ENCODE measurements at places on chromosomes 4 and X. TPM values are rescaled to one million over a fixed set of nuclear protein-coding genes. Genes with fewer than 3 reads are reported as not detected.

The LGI2 gene
- 1.1 TPM for total RNA-seq

The PPEF2 gene
- total RNA-seq, result not detected

The HADH gene
- 68.5 TPM for total RNA-seq

The XAGE2 gene
- not detected for total RNA-seq

The SLC39A8 gene
- 8.3 TPM for total RNA-seq

The PITX2 gene
- 13.8 TPM for total RNA-seq

The ETDA gene
- total RNA-seq, result not detected

The HTR2C gene
- total RNA-seq, result 0.71 TPM

The ZDHHC15 gene
- total RNA-seq, result 3.7 TPM

The MAOB gene
- 5.5 TPM for total RNA-seq

The SRPX gene
- total RNA-seq, result 2.6 TPM

The PCSK1N gene
- total RNA-seq, result 109 TPM

The SLC6A14 gene
- total RNA-seq, result 1.1 TPM

The PWWP3B gene
- 3.8 TPM for total RNA-seq

The MID1IP1 gene
- total RNA-seq, result 40.4 TPM

The TIGD4 gene
- 1.8 TPM for total RNA-seq

The ATXN3L gene
- total RNA-seq, result not detected

The ANXA10 gene
- 39.8 TPM for total RNA-seq

The SRPK3 gene
- not detected for total RNA-seq

The CXCL8 gene
- total RNA-seq, result 3.3 TPM

The MID2 gene
- total RNA-seq, result 18.6 TPM

The NKX3-2 gene
- total RNA-seq, result 0.79 TPM

The SSX3 gene
- not detected for total RNA-seq

The TCP11X2 gene
- not detected for total RNA-seq

The RPS6KA6 gene
- 13.4 TPM for total RNA-seq

The PCDH18 gene
- total RNA-seq, result 91.8 TPM

The HSFX2 gene
- not detected for total RNA-seq

The EXOC1 gene
- 29.0 TPM for total RNA-seq

The NEUROG2 gene
- total RNA-seq, result 1.2 TPM

The SLC25A6 gene
- 568 TPM for total RNA-seq

The SH3BGRL gene
- 52.4 TPM for total RNA-seq

The UGT2B7 gene
- 8.7 TPM for total RNA-seq

The STPG2 gene
- 0.52 TPM for total RNA-seq

The RTL3 gene
- not detected for total RNA-seq

The RAB40AL gene
- 0.63 TPM for total RNA-seq

The MAGEE1 gene
- 5.3 TPM for total RNA-seq

The VCX3B gene
- not detected for total RNA-seq

The MSX1 gene
- total RNA-seq, result 7.4 TPM

The IL2 gene
- total RNA-seq, result not detected

The SPANXN4 gene
- not detected for total RNA-seq

The ADGRG4 gene
- total RNA-seq, result 1.2 TPM

The LRRC66 gene
- 3.3 TPM for total RNA-seq

The STAP1 gene
- total RNA-seq, result not detected
